ENCODE measurements at places on chromosomes 3 and 15.
A peak's percentile ranks its signal among the peaks of the same experiment; 100 is the strongest.

DNA sequence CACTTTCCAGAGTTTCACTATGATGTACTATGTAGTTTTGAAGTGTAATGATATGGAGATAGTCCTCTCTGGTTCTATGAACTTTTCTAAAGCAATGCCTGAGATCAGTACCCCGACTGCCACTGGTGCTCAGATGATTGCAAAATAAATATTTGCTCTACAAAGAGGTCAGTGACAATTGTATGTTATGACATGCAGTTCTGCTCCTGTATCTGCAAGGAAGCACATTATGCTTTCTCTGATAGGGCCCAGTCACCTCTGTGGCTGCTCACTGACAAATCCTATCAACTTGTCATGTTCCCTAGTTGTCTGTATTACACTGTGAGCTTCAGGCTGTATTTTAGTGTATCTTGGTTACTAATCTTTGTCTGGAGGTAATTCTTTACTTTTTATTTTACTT lies 362.6 kb downstream of the ROBO1 start:
- peak; percentile 7 for DNase-seq

DNA sequence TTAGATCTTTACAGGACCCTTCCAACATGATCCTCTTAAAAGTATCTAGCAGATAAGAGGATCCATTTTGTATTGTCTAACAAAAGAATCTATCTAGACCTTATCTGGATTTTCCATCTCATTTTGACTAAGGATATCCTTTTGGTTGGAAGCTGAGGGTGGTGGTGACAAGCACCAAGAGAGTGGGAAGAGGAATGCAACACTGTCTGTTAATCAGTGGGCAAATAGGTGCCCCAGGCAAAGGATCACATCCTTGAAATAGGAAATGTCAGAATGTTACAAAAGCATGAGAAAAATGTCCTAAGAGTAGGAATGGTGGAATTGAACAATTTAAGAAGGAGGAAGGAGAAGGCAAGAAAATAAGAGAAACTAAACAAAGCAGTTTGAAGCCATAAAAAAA lies 420.7 kb upstream of the CNTN3 start:
- no peak for DNase-seq

- DNase-seq, result no peak
Measured at GRCh38 chr3:58626841-58627569, 39.6 kb downstream of the FAM3D start.

DNA sequence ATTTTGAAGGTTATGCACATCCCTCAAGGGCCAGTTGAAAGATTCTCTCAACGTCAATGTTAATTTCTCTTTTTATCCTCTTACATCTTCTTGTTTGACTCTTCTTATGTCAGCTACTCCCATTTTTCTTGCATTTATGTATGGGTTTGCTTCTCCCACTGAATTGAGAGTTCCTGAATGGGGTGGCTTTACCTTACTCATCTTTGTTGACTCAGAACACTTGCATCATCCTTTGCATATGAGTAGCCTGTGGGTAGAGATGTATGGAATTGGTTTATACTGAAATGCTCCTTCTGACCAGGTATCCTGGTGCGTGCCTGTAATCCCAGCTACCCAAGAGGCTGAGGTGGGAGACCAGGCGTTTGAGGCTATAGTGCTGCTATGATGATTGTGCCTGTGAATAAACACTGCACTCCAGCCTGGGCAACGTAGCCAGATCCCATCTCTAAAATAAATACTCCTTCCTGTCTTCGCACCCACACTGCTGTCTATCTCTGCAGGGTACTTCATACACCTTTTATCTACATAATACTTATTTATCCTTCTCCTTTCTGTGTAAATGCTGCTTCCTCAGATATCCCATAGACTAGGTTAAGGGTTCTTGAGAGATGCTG lies 123.6 kb upstream of the DPH6 start:
- no peak for DNase-seq

DNA sequence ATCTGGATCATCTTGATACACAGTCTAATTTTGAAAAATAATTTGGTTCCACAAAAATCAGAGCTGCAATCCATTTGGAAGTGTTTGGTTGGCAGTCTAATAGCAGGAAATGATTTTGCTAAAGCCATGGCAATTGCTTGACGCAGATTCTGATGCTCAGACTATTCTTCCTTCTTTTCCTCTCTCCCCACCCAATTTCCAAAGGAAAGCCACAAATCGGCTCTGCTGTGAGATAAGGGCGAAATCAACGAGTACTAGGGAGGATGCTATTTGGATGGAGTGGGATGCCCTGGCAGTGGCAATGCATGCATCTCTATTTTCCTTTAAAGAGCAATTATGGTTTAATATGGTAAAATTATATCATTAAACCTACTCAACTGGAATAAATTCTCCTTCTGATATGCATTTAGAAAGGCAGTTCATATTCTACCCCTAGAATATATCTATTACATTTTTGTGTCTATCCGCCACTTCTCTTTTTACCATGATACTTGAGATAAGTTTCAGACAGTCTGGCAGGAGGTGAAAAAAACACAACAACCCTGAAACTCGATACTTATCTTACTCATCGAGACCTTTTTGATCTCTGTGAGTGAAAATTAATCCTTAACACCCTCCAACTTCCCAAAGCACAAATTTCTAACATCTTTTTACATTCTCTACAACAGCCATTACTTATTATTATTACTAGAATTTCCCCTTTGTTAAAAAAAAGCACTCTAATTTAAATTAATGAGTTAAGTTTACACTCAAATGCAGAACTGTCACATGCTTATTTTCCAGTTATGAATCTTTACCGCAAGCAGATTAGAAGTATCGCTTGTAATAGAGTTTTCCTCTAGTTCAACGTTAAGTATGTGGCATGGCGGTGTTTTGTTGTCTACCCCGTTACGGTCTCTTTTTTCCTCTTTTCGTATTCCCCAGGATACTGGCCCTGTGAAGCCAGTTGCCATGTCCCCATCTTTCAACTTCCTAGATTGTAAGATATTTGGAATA lies 433.3 kb downstream of the FOXP1 start:
- no peak for DNase-seq
